ENCODE measurements at places on chromosomes 5 and 9.

GRCh38 chr9:27276193-27277030 lies 20.5 kb downstream of the EQTN start:
- DNase-seq: peak; percentile 70

DNA sequence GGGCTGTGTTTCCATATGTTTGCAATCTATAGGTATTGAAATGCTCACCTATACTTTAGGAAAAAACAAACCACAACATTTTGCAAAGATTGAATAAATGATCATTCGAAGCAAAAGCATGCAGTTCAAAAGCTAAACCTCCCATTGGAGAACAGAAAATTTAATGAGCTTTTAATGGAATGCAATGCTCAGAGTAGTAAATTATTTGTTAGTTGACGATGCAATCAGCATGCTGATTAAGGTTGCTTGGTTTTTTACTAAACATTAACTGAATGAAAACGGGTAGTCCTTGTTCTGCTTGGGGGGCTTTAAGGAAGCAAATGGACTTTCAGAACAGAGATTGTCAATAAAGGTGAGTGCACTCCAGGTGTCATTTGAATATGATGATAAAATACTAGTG lies 123.3 kb upstream of the TMEM161B start:
- no peak for DNase-seq

DNA sequence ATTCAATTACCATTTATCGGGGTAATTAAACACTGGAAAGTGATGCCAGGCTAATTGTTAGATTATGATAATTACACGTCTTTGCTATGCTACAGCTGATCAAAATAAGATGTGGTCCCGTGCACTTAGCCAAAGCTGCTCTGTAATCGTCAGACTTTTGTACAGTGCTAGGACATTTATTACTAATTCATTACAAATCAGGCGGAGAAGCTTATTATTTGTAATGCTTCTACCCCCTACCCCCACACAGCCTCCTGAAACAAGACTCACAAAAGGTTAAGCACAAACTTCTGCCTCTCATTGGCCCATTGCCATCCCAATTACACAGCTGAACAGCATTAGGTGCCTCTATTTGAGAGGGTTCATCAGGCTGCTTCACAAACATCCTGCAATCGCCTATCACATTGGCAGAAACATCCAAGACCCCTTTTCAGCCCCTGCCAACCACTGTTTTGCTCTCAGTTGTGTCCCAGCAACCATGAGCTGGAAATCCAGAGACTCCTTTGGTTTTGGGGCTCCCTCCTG lies 232.7 kb downstream of the EFNA5 start:
- no peak for DNase-seq

DNA sequence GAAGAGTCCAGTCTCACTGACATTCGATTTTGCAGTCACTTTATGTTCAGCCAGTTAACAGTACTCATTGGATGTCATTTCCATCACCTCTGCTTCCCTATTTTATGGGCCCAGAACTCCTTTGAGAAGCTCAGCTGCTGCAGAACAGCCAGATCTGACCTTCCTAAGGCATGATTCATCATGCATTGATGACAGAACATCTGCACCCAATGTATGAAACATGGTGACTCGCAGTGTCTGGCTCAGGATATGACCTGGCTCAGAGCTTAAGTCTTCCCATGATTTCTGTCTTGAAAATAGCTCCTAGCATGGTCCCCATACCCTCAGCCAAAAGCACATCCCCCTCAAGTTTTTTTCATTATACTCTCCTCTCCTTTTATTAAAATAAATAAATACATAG lies 92.6 kb upstream of the TRIM32 start:
- peak; percentile 44 for DNase-seq
